Left forelimb (tissue), 1 donor: ENCODE measurements at places on chromosomes 2 and 18.

- no peak for DNase-seq
These were observed 55.8 kb upstream of the MRPS9 start for GRCh38 chr2:104982111-104982510.

DNA sequence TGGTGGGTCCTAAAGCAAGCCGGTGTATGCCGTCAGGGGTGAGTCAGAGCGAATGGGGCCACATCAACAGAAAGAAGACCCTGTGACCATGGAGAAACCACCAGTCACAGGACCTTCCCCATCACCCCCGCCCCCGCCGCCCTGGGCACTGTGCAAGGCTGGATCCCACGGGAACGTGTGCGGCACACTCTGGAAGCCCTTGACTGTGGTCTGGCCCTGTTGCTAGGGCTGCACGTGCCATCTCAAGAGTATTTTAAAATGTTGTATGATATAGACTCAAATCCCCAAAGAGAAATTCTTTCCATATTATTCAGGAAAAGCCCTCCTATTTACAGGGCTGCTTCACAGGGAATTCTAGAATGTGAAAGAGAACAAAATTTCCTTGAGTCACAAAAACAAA, 174.8 kb downstream of the BCL2 start:
- no peak for DNase-seq

GRCh38 chr18:62334120-62334519, 9.0 kb downstream of the TNFRSF11A start:
- no peak for DNase-seq

GRCh38 chr2:197673106-197673505, 2.3 kb downstream of the RFTN2 start:
- no peak for DNase-seq

- no peak for DNase-seq
These were observed 15.1 kb downstream of the SLC4A5 start for GRCh38 chr2:74328074-74328473.
